ENCODE measurements at places on chromosomes 4 and X.

- DNase-seq, result no peak
Observed at GRCh38 chrX:68415316-68415715, 18.0 kb downstream of the OPHN1 start.

DNA sequence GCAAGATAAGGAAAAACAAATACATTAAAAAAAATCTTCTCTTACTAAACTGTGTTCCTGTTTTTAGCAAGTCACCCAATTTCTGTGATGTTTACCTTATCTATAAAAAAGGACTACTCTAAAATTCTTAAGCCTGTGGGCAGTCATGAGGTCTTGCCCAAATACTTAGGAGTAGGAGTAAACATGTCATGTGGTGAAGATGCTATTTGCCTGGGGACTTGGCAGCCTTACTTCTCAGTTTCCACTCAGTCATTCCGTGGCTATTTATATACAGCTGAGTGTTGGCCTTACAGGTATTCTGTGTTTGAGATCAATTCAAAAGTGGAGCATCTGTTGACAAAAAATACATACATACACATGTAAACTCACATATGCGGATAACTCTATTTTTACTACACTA, 89.9 kb upstream of the TLR2 start:
- no peak for DNase-seq

- DNase-seq, result no peak
Observed at GRCh38 chr4:127419431-127419830, 213.3 kb upstream of the INTU start.

GRCh38 chr4:182760551-182761043, 156.6 kb downstream of the DCTD start:
- no peak for DNase-seq

GRCh38 chr4:75497133-75497532, 17.1 kb downstream of the RCHY1 start:
- no peak for DNase-seq

DNA sequence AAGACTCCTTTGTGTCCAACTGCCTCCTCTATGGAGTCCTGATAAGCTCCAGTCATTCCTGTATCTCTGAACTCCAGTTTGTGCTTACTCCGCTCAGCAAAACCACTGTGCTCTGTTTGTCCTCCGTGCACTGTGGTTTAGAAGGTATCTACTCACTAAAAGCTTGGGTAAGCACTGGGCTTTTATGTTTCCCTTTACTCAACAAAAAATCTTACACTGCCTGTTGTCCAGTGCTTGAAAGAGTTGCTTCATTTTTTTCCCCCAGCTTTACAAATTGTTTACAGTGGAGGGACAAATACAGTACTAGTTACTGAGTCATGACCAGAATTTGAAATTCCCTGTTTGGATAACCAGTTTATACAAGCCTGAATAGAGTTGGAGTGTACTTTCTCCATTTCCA, 545.3 kb upstream of the FAT1 start:
- DNase-seq, result no peak

GRCh38 chr4:41177016-41177415, 37.3 kb downstream of the APBB2 start:
- DNase-seq, result no peak

DNA sequence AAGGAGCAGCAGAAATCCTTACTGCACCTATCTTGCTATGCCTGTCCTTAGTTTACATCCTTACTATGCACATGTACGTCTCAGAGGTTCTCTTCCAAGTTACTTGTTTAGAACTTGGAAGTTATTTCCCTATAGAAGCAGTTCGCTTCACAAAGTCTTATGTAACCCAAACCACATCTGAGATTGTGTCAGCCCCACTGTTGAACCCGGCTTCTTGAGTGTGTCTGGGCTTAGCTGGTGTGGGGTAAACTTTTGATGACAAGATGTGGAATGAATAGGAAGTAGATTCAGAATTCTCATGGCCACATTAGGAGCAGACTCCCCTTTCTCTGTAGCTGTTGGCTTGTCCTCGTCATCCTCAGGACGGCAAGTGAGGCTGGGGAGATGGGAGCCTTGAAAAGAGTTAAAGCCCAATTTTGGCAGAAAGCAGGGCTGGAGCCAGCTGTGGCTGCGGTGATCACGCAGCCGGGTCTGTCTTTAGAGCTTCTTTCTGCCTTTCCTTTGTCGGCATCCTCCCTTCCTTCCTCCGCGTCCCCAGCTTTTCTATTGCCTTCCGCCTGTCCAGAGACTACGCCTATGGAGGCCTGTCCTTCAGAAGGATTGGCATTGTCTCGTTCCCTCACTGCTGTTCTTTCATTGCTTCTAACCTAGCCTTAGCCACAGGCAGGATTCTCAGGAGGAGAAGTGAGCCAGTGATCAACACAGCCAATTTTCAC, 23.0 kb upstream of the LIMCH1 start:
- DNase-seq, result no peak

DNA sequence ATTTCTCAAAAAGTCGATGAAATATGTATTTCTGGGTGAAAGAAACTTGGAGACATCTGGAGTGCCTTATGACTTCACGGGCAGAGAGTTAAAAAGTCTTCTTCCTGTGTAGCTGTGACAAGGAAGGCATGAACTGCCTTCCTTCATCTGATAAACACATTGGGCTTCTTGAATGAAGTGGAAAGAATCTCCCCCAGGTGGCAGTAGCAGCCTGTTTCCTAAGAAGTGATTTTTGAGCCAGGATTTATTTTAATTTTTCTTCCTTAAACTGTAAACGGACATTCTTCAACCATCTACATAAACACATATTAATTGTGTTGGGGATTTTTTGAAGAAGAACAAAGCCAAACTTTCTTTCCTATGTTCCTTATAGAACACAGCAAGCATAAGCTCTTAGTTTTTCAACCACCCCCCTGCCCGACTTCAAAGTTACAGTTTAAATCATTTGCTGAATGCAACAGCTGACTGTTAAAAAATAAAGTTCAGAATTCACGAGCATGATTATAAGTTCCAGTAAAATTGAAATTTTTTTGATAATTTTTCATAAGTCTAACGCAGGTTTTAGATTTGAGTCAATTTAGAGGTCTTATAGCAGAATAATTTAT, 980 bp upstream of the GIMD1 start:
- DNase-seq, result no peak

DNA sequence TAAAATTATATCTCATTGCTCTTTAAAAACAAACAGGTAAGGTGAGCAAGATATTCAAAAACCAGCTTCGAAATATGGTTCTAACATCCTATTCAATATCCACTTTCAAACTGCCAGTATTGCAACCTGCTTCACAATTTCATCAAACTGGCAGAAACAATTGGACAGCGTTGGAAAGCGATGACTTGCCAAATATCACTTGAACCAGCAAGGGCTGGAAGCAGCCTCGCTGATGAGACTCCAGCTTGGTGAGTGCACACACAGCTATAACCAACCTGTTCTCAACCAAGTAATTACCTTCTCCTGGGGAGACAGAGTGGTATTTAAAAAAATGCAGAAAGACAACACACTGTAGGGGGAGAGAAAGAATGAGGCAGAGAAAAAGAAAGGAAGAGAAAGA, 155.8 kb upstream of the RAI2 start:
- DNase-seq, result no peak

DNA sequence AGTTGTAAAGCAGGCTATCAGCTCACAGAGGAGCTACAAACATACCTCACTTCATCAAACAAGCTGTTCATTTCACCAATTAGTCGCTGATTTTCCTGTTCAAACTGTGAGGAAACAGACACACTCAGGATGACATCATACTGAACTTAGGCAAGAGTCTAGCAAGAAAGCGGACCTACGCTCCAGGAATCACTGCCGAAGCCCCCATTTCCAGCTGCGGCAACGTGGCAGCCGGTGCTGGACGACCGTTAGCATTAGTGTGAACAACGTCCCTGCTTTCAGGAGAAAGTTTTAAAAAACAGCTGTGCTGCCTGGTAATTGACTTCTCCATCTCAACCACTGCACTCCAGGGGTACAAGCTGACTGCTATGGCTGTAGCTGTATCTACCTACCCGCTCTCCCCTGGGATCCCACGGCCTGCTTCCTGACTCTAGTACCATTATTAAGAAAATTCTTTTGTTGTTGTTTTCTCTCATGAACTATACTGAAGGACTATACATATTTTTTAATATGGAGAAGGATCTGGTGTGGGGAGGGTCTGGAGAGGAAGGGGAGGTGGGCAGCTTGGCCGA, 38.3 kb downstream of the NSG1 start:
- DNase-seq, result no peak

DNA sequence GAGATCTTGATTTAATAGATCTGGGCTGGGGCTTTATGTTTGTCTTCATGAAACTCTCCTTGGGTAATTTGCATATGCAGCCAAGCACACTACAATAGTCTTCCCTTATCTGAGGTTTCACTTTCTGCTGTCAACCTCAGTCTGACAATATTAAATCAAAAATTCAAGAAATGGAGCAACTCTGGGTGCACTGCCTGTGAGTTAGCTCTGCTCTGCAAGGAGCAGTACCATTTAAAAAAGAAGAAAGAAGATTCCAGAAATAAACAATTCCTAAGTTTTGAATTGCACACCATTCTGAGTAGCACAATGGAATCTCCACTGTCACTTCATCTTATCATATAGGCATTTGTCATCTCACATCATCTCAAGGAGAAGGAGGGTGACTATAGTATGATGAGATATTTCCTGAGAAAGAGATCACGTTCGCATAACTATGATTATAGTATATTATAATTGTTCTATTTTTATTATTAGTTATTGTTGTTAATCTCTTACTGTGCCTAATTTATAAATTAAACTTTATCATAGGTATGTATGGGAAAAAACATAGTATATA, 9.4 kb downstream of the FNIP2 start:
- no peak for DNase-seq

GRCh38 chrX:130385520-130385919, at the start of gene GPR119:
Gene GPR119 (minus strand): TSS chrX:130385674. CDS start chrX:130385447, 227 bp downstream.
- DNase-seq, result no peak

- DNase-seq, result no peak
Observed at GRCh38 chr4:169225058-169225751, 45.6 kb downstream of the SH3RF1 start.

DNA sequence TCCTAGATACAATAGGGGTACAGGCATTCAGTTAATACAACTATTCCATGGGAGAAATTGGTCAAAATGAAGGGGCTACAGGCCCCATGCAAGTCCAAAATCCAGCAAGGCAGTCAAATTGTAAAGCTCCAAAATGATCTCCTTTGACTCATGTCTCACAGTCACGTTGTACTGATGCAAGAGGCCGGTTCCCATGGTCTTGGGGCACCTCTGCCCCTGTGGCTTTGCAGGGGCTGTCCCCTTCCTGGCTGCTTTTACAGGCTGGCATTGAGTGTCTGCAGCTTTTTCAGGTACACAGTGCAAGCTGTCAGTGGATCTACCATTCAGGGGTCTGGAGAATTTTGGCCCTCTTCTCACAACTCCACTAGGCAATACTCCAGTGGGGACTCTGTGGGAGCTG, 12.5 kb upstream of the ASIC5 start:
- no peak for DNase-seq

GRCh38 chrX:23870041-23870440, 37.7 kb downstream of the APOO start:
- DNase-seq, result no peak

DNA sequence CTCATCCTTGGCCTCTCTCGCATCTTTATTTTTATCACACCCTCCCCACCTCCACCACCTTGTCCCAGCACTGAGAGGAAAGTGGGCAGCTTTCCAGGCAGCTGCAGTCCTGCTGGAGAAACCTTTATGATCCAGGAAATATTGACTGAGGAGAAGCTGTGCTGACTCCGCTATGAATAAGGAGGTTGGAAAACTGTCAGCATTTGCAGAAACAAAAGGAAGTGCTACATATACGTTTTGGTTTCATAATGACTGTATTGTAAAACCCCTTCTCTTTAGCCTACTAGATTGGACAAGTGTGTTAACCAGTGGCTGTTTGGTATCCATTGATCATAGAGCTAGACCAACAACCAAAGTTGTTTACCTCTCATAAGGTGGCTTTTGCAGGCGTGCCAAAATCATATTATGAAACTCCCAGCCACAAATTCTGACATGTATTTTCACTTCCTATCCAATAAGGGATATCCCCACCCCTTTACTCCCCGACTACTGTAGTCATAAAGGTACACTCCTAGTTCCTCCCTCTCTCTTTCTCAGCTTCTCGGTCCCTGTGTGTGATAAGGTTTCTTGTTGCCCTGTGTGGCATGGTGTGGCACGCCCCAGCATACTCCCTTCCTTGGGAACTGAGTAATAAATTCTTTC, 88.4 kb downstream of the GPR143 start:
- DNase-seq, result no peak

DNA sequence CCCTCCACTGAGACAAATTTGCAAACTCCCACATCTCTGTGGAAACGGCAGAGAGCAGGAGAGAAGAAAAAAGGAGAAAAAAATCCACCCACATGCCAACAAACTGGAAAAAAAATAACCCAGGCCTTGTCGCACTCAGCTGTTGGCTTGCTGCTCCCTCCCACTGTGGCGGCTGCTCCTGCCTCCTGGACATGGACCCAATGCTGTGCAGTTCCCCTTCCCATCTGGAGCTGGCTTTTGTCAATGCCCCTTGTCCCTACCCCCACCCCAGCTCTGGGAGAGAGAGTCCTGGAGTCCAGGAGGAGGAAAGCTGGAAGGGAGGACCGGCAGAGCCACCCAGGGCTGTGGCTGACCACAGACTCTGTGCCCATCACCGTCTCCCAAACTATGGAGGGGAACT, 50.8 kb upstream of the IQSEC2 start:
- DNase-seq, result no peak

DNA sequence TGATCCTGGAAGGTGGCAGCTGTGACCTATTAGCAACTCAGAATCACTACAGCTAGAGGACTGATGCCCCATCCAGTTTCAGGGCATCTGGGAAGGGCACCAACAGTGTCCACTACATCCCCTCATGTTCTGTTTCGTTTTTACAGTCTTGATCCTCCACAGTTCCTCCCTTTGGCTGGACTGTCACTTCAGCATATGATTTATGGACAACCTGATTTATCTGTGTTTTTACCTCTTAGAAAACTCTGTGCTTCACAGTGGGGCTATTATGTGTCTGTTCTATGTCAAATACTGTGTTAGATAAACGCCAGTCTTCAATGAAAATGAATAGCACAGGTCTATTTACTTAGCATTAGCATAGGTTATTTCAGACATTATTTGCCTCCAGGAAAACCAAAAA, 63.1 kb upstream of the GRPR start:
- no peak for DNase-seq

DNA sequence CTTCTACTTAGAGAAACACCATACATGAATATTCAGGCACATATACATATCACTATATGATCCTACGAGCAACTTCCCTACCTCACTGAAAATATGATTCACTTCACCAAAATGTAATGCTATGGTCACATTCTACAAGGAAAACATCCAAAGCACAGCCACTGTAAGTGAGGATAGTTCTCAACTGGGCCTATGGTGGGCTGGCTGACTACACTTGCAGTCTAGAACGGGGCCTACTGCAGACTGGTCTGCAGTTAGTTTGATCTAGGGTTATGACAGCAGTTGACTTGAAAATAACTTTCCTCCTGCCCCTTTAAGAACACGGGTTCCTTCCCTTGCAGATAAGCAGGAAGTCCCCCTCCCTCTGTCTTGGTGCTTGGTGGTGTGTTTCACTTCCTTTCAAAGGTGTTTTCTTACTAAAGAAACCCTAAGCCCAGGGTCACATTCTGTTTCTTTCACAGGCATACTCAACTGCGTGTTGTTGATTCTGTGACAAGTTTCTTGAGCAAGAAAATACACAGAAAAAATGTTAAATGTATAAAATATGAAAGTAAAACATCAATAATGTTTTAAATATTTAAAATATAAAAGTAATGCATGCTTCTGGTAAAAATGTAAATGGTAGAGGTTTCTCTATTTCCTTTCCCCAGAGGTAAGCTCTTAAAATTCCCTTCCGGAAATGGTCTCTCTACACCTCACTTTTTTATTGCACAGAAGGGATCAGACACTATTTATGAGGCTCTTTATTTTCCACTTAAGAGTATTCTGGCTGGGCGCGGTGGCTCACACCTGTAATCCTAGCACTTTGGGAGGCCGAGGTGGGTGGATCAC, 18.0 kb upstream of the TMSB4X start:
- no peak for DNase-seq

All from stimulated activated CD4-positive, alpha-beta T cell treated with anti-CD3 and anti-CD28 coated beads, Interleukin-12 subunit alpha, Interleukin-12 subunit beta, amount 100 ng/mL, for 24 hours (primary cell).